Natural killer cell (primary cell): ENCODE measurements at places on chromosomes 2 and 18. TPM values are rescaled to one million over a fixed set of nuclear protein-coding genes. Genes with fewer than 3 reads are reported as not detected.

TUBB8B gene
- not detected for total RNA-seq

HOXD13 gene
- not detected for total RNA-seq

TNFAIP6 gene
- not detected for total RNA-seq

SCN9A gene
- total RNA-seq: 0.28 TPM

FAM124B gene
- 1.9 TPM for total RNA-seq

IL1A gene
- total RNA-seq: 0.45 TPM

UGT1A5 gene
- not detected for total RNA-seq

C2orf80 gene
- not detected for total RNA-seq

ZNF397 gene
- 15.6 TPM for total RNA-seq

RTTN gene
- total RNA-seq: 33.0 TPM

HTR2B gene
- not detected for total RNA-seq

ID2 gene
- 191 TPM for total RNA-seq

BOLL gene
- total RNA-seq: not detected

RPIA gene
- total RNA-seq: 22.4 TPM

CHST9 gene
- not detected for total RNA-seq

HOXD4 gene
- not detected for total RNA-seq

CYBRD1 gene
- total RNA-seq: 16.4 TPM

UNC80 gene
- not detected for total RNA-seq

ARHGAP25 gene
- 180 TPM for total RNA-seq

ALPP gene
- 0.30 TPM for total RNA-seq

TRIM43 gene
- not detected for total RNA-seq

TXNDC2 gene
- total RNA-seq: not detected

DLGAP1 gene
- not detected for total RNA-seq

C2orf78 gene
- total RNA-seq: not detected

ABCB6 gene
- total RNA-seq: 0.93 TPM

PFN4 gene
- total RNA-seq: not detected

WNT6 gene
- total RNA-seq: not detected

LCT gene
- total RNA-seq: not detected

PLA2R1 gene
- not detected for total RNA-seq

INSIG2 gene
- 20.5 TPM for total RNA-seq

NABP1 gene
- 52.2 TPM for total RNA-seq

LIMS2 gene
- total RNA-seq: 0.15 TPM

GALNT3 gene
- total RNA-seq: 42.9 TPM

UGT1A8 gene
- not detected for total RNA-seq

C2orf81 gene
- 1.7 TPM for total RNA-seq

LRP1B gene
- not detected for total RNA-seq

FOXD4L1 gene
- total RNA-seq: not detected

BMP10 gene
- not detected for total RNA-seq

SERPINB4 gene
- not detected for total RNA-seq

TMEM247 gene
- not detected for total RNA-seq

MEIS1 gene
- total RNA-seq: 3.6 TPM

REG1B gene
- not detected for total RNA-seq

SAG gene
- 0.11 TPM for total RNA-seq

MSH6 gene
- 26.2 TPM for total RNA-seq

IRS1 gene
- 0.09 TPM for total RNA-seq

POLR1B gene
- 22.1 TPM for total RNA-seq

LRP2 gene
- not detected for total RNA-seq

ERBB4 gene
- not detected for total RNA-seq

GRB14 gene
- not detected for total RNA-seq

ZNF521 gene
- total RNA-seq: 3.5 TPM

PPP4R1 gene
- total RNA-seq: 60.5 TPM

PSMA8 gene
- 1.3 TPM for total RNA-seq

SULT1C2 gene
- not detected for total RNA-seq

FRZB gene
- total RNA-seq: not detected

OSR1 gene
- not detected for total RNA-seq

OSBPL1A gene
- total RNA-seq: 1.5 TPM

DSG2 gene
- total RNA-seq: 0.05 TPM

CPO gene
- not detected for total RNA-seq

CTLA4 gene
- 2.3 TPM for total RNA-seq

LRRC30 gene
- total RNA-seq: not detected
